ENCODE measurements at places on chromosomes 11 and 22.

DNA sequence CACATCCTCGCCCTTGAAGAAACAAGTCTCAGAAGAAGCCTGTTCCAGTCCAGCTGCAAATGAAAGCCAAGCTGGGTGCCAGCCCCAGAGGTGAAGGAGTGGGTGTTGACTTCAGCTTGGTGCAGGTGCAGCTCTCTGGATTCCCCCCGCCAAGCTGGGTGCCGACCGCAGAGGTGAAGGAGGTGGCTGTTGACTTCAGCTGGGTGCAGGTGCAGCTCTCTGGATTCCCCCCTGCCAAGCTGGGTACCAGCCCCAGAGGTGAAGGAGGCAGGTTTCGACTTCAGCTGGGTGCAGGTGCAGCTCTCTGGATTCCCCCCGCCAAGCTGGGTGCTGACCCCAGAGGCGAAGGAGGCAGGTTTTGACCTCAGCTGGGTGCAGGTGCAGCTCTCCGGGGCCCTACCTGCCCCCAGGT is 1234.0 kb downstream of the TBC1D22A start:
- DNase-seq: no peak

DNA sequence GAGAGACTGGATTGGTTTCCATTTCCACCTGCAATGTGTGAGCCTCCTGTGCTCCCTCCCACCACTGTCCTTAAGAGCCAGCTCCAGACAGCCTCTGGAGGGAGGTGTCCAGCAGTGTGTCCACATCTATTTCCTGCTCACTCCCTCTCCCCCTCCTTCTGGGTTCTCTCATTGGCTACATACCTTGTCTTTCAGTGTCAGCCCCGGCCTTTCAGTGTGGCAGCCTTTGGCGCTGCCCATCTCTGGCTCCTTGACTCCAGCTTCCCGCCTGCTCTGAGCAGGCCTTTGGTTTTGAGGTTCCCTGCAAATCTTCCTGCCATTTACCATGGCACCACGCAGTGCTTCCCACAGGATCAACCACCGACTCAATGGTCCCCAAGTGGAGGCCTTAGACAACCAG is 19.0 kb upstream of the PTPRJ start:
- DNase-seq: no peak

GRCh38 chr11:69057801-69058200 is 9.1 kb downstream of the TPCN2 start:
- DNase-seq: no peak

- DNase-seq: no peak
Observed at GRCh38 chr11:116579031-116579653, 193.6 kb downstream of the BUD13 start.

DNA sequence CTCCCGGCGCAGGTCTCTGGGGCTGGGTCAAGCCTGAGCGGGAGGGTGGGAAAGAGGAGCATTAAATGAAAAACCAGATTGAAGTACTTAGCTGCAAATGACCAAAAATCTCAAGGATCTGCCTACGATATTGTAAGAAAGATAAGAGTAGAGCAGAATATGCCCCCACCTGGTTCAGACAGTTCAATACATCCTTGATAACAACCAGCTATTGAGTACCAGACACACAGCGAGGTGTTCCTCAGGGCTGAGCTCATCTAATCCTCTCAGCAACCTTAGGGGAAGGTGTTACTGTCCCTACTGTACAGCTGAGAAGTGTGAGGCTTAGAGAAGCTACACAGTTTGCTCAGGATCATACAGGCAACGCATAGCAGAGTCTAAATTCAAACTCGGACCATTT is 27.4 kb upstream of the HMGXB4 start:
- DNase-seq: no peak

- DNase-seq: no peak
Observed at GRCh38 chr22:50032109-50032871, 19.7 kb upstream of the IL17REL start.

GRCh38 chr22:47083379-47083986 is 321.0 kb downstream of the TBC1D22A start:
- DNase-seq: no peak

- DNase-seq: no peak
Observed at GRCh38 chr11:66595245-66595904, 2.4 kb downstream of the CCS start.

DNA sequence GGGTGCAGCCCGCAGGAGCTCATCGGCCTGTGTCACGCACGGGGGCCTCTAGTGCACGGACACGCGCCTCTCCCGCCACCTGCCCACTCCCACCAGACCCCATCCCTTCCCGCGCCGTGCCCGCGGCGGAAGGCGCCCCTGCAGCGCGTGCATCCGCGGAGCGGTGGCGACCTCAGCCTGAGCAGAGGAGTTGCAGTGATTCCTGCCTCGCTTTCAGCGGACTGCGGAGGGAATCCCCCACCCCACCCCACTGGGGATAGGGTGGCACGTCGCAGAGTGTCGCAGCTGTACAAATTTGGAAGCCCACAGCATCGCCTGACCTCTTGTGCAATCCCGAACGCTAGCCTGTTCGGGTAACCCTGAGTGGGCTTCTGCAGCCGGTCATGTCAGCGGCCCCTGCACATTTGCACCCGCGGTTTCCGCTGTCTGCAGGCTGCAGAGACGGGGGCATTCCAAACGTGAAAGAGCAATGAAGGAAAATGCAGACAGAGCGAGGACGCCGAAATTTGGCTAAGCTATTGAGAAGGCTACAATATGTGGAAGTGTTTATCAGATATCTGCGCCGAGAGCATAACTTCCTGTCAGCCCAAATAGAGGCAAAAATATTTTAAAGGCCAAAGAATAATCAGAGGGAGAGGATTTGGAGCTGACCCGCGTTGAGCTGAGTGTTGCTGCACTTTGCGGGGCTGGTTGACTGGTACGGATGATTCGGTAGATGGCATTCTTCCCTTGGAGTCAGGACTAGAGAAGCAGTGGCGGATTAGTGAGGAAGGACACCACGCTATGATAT is 617 bp upstream of the ARHGAP20 start:
- peak; percentile 28 for DNase-seq

GRCh38 chr11:69666261-69666660 is 8.9 kb downstream of the LTO1 start:
- no peak for DNase-seq

GRCh38 chr11:88175569-88176075 is 379 bp upstream of the RAB38 start:
- no peak for DNase-seq

- DNase-seq: no peak
Observed at GRCh38 chr11:12958986-12959385, 50.1 kb upstream of the RASSF10 start.

GRCh38 chr11:66111158-66111557 is 41.1 kb downstream of the PACS1 start:
- DNase-seq: no peak

DNA sequence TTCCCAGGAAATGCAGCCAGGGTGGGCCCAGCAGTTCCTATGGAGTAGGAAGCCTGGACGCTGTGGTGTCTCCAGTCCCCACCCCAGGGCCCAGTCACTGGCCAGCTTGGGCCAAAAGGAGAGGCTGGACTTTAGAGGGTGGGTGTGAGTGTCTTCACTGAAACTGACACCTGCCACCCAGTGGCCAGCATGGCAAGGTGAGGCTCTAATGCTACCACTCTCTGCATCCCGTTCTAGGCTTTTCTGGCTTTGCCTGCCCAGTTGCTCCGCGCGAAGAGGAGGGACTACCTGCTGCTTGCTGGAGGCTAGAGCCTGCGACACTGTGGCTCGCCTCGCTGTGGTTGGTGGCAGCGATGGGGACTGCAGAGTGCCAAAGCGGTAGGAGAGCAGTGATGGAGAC is 35.4 kb downstream of the C22orf42 start:
- DNase-seq: no peak
